ENCODE measurements at places on chromosomes 4 and X.

- no peak for DNase-seq
Observed at GRCh38 chrX:25531096-25531495, 515.3 kb upstream of the ARX start.

- DNase-seq, result no peak
Observed at GRCh38 chr4:173159791-173160190, 8.8 kb upstream of the GALNT7 start.

DNA sequence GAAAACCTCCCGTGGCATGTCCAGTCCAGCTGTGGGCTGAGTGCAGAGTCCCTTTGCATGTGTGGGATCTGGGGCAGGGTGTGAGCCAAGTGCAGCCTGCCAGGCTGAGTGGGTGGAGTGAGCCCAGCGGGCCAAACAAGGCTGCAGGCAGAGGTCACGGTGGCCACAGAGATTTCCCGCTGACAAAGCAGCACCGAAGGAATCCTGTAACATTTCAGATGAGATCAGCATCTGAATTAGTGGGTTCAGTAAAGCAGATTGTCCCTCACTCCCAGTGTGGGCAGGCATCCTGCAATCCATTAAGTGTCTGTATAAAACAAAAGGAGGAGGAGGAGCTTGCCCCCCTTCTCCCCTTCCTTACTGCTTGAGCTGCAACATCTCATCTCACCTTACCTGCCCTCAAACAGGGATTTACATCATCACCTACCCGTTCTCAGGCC, 324.4 kb downstream of the FAT4 start:
- no peak for DNase-seq

DNA sequence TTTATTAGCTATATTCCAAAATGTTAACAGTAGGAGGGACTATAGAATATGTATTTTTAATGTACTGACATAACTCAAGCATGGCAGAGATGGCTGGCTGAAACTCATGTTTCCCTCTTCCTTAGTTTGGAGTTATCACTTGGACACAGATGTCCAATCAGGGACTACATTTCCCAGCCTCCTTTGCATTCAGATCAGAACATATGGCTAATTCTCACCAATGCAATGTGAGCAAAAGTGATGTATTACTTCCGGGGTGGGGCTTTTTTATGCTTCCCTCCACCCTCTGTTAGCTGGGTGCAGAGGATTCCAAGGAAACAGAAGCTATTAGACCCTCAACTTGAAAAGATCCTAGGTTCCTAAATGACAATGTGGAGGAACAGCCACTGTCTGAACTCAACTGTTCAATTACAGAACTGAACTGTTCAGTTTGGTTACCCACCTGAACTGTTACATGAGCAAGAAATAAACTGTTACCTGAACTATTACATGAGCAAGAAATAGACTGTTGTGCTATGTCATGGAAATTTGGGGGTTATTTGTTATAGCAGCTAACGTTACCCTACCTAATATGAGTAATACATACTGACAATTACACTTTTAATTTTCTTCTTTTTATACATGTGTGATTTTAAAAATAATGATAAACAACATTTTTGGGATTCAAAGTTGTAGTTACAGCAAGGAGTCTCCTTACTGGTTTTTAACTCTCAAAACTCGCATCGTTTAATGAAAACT, 29.6 kb upstream of the ERVMER34-1 start:
- no peak for DNase-seq

- no peak for DNase-seq
Observed at GRCh38 chr4:120007896-120008436, 58.7 kb downstream of the MAD2L1 start.

DNA sequence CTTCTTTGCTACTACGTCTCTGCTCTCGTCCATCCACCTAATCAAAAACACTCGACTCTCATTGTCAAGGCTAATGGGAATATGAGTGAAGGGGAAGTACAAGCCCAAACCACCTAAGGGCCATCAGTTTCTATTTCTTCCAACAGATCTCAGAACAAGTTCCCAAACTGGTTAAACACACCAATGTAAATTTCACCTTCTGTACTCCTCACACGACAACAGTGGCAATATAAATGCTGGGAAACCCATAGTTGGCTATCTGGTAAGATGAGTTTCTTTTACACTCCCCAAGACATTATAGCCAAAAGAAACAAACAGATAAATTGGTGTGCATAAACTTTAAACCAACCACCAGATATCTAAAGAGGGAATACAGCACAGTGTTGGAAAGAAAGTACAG, 21.9 kb downstream of the ACSL1 start:
- DNase-seq, result no peak

DNA sequence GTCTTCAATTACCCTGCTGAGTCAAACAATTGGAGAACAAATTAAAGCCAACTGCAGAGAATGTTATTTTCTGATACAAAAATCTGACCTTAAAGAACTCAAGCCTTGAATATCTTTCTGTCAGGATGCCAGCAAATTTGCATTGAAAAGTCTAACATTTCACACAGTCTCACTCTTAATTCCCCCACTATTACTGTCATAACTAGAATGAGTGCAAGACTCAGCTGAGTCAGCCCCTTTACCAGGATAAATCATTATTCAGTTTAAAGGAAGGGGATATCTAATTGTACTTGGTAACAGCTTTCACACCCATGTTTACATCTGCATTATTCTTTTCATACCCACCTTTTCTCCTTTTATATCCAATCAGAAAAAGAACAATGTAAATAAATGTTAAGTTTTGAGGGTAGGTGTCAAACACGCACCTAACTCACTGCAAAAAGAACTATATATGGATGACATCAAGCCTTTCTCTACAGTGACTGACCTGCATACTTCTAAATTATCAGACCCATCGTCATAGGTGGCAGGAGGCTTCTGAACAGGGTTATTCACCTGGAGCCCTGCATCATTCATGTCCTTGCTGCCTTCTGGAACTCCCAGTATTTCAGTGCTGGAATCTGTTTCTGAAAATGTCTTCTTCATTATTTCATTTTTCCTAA, 117.4 kb downstream of the TMA16 start:
- DNase-seq, result no peak

DNA sequence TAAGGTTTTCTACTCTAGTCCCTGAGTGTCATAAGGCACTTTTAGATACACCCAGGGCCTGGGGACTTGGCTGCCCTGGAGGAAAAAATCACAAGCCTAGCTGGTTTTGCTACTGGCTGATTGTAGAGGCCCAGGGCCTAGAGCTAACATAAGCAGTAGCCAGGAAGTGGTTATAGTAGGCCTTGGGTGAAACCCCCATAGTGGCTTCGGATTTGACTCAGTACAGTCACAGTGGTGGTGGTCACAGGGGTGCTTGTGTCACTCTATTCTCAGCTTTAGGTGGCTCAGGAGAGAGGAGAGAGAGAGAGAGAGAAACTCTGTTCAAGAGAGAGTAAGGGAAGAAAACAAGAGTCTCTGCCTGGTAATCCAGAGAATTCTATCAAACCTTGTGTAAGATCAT, 194.5 kb upstream of the EDA2R start:
- no peak for DNase-seq

GRCh38 chr4:97216046-97216445, 927.2 kb downstream of the STPG2 start:
- no peak for DNase-seq

DNA sequence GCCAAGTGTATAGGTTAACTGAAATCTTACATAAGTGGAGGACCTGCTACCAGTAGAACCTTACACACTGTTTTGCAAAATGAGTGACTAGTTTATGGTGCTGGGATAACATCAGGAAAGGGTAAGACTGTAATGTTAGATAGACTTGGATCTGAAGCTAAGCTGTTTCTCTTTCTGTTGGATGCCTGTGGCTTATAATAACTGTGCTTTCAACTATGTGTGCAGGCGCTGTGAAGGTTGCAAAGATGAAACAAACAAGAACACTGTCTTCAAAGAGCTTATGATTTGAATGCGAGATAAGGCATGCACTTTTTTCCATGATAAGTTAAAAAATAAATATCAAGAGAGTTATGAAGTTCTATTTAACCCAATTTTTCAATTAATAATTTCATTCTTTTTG, 34.5 kb upstream of the LCORL start:
- no peak for DNase-seq

DNA sequence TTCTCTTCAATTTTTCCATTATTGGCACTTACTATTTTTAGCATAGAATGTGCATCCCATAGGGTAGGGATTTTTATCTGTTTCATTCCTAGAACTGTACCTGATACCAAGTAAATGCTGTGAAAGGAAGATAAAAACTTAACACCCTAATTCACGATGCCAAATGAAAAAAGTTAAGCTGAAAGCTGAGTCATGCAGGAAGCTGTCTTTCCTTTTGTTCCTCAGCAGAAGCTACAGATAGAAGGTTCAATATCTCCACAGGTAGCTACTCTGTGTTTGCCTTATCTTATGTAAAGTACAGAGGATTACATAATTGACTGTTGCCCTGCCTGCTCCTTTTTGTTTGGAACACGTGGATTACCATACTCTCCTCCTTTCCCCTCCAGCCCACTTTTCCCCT, 77.0 kb downstream of the LRP2BP start:
- no peak for DNase-seq

GRCh38 chr4:1532549-1533395, 126.5 kb upstream of the NKX1-1 start:
- no peak for DNase-seq

DNA sequence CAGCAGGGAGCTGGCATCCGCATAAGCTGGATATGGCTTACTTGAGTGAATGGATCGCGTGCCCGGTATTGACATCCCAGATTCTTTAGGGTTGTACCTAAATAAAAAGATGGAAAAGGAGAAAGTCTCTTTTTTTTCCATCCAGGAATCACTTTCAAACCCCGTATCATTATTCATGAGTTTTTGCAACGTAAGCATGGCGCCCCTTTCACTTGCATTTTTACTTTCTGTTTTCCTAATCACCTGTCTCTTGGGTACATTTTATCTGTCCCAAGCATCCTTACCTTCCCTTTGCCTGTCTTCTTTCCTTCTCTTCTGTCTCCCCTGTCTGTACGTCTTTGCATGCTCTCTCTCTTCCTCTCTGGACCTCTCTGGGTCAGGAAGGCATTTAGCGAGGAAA, 128.6 kb downstream of the CPE start:
- DNase-seq, result no peak

GRCh38 chrX:103663981-103664762, 22.3 kb downstream of the MORF4L2 start:
- no peak for DNase-seq

DNA sequence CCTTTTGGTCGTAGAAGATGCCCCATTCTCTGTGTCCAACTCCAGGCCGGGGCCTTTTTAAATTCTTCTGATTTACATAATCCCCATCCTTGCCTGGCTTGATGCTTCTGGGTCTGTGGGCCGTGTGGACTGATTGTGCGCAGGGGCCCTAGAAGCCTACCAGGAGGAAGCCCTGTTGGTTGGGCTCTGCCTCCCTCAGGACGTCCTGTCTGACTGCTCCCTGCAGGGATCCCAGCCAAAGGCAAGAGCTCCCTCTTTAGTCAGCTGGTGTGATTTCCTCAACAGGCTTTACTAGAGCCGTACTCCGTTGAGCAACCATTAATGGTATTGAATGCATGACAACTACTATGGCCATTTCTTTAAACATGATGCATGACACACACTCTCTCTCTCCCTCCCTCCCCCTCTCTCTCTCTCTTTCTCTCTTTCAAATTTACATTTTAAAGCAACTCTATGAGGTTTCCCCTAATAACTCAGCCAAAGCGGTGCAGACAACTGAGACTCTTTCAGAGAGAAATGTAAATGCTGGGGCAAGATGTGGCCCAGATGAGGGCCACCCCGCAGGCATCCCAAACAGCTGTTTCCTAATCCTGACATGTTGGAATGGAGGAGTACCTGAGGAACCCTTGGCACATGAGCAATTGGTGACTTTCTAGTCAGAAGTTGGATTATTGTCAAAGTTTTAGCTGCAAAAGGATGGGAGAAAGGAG, 117.3 kb downstream of the DRD5 start:
- DNase-seq, result no peak

GRCh38 chr4:127782025-127782274, 172 bp upstream of the HSPA4L start:
- no peak for DNase-seq

DNA sequence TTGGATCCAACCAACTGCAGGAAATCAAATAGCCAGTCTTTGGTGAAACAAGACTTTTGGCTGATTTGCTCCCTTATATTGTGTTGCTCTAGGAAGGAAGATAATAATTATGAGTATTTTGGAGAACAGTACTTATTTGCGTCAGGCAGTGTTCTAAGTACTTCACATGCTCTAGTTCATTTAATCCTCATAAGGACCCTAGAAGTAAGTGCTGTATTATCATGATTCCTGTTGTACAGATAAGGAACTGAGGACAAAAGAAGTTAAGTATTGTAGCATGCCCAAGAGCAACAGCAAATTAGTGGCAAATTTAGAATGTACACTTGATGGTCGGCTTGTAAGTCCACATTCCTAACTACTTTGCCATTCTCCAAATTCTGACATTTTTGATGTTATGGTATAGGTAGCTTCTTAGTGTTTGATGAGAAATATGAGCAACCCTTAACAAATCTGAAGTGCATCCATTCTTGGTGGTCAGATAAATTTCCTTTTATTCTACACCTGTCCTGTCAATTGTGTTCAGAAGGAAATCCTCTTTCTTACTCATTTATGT, 72.0 kb downstream of the SPRY1 start:
- no peak for DNase-seq

DNA sequence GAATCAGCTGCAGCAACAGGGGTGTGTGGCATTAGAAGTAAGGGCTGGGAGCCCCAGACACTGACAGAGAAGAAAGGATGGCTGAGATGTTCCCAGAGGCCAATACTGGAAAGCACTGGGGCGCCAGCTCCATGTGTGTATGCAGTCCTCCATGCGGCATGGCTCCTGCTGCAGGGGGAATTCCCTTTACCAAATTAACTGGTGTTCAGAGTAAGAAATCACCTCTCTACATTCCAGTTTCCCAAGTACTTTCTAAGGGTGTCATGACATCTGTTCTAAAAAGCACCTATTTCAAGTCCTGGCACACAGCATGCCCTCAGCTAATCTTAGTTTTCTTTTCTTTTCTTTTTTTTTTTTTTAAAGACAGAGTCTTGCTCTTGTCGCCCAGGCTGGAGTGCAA, 98.0 kb downstream of the MAML3 start:
- no peak for DNase-seq

GRCh38 chrX:41449615-41450014, 2.5 kb downstream of the NYX start:
- no peak for DNase-seq

DNA sequence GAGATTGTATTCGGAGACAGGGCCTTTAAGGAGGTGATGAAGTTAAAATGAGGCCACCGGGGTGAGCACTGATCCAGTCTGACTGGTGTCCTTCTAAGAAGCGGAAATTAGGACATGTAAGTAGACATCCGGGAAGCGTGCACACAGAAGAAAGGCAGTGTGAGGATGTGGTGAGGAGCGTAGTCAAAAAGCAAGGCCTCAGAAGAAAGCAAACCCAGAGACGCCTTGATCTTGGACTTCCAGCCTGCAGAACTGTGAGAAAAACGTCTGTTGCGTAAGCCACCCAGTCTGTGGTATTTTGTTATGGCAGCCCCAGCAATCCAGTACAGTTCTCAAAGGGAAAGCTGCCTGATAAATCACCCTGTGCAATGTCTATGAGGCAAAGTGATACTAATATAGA, 153.5 kb downstream of the KCNIP4 start:
- DNase-seq, result no peak

- DNase-seq, result no peak
Observed at GRCh38 chr4:159545556-159545955, 442.7 kb downstream of the RAPGEF2 start.

- DNase-seq, result no peak
Observed at GRCh38 chrX:16433021-16433420, 216.9 kb upstream of the S100G start.

Measured in cerebellar nuclear complex (tissue), 1 donor.